Posterior cingulate gyrus (tissue), 11 donors: ENCODE measurements at places on chromosomes 1 and 21.

DNA sequence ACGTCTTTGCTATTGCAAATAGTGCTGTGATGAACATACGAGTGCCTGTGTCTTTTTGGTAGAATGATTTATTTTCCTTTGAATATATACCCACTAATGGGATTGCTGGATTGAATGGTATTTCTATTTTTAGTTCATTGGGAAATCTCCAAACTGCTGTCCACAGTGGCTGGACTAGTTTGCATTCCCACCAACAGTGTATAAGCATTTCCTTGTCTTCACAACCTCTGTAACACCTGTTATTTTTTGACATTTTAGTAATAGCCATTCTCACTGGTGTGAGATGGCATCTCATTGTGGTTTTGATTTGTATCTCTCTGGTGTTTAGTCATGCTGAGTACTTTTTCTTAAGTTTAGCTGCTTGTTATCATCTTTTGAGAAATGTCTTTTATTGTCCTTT, 215.0 kb downstream of the FMN2 start:
- no peak for DNase-seq

GRCh38 chr21:20760221-20760620, 238.0 kb upstream of the NCAM2 start:
- no peak for DNase-seq

DNA sequence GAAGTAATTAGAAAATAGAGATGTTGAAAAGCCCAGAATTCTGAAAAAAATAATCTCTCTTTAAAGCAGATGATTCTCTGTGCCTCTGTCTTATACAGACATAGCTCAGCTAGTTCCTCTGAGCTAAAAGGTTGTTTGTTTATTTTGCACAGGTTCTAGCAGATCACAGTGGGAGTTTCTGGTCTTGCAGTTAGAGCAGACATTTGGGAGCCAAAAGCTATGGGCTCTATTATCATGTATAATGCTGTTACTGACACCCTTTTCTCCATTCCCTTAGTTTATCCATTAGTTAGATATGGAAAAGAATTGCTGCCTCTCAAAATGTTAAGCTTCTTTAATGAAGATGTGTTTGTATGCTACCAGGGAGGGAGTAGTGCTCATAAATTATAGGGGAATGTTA, 20.5 kb upstream of the CD55 start:
- no peak for DNase-seq

- DNase-seq: no peak
These were observed 17.6 kb downstream of the GALNT2 start for GRCh38 chr1:230084408-230085177.

GRCh38 chr1:72419229-72419628, 136.9 kb upstream of the NEGR1 start:
- no peak for DNase-seq

GRCh38 chr1:99658031-99658290, 12.0 kb downstream of the PALMD start:
- DNase-seq: no peak
